Activated T-helper 1 cell treated with anti-CD3 and anti-CD28 coated beads, Interleukin-12 subunit alpha, Interleukin-12 subunit beta, Interleukin-2, Interleukin-4 antibody, amounts not matched to agents 30 ng/mL and 10 ng/mL and 1 ng/mL, durations not matched to agents 14 hours and 24 hours and 36 hours (primary cell): ENCODE measurements at places on chromosomes 12 and 14. TPM values are rescaled to one million over a fixed set of nuclear protein-coding genes. Genes with fewer than 3 reads are reported as not detected.

C3AR1 gene
- total RNA-seq, result 0.60 and 0.71 TPM in 2 replicates

STYK1 gene
- 0.34 TPM in 1 of 2 replicates, not detected in the other for total RNA-seq

KRT79 gene
- not detected in 2 replicates for total RNA-seq

RDH12 gene
- not detected in 2 replicates for total RNA-seq

ADIPOR2 gene
- 69.4 and 75.2 TPM in 2 replicates for total RNA-seq

CCDC175 gene
- total RNA-seq, result not detected in 2 replicates

DNA sequence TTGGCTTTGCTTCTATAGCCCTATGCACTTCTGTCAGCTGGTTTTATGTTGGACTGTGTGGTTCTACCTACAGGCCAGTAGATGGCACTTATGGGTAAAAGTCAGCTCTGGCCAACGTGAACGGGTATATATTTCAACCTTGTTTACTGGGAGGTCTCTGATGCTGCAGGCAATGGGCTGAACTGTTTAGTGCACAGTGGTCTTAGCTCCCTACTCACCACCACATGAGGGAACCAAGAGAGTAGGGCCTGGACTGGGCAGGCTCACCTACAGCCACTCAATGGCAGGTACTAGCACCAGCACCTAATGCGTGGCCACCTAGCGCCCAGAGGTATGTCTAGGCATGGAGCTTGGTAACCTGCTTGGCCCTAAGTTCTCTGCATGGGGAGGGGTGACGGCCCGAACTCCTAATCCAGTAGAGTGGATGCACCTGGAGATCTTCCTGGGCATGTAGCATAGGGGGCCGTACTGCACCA, 481.8 kb downstream of the TMEM117 start:
- DNase-seq, result no peak
- no peak overlapping the region for H3K4me3 ChIP-seq
- no peaks in the 10 kb centered on the region for H3K27me3 ChIP-seq
- no peaks in the 10 kb centered on the region for H3K36me3 ChIP-seq

GRCh38 chr12:26919216-26919555, 18.6 kb downstream of the INTS13 start:
- H3K27ac ChIP-seq, result no peak overlapping the region
- DNase-seq, result no peak
- no peak overlapping the region for H3K4me3 ChIP-seq
- peaks cover 37% of the 10 kb centered on the region for H3K36me3 ChIP-seq

- DNase-seq, result no peak
- H3K36me3 ChIP-seq, result no peaks in the 10 kb centered on the region
- no peak overlapping the region for H3K4me3 ChIP-seq
- H3K4me1 ChIP-seq, result no peaks in the 10 kb centered on the region
- H3K27me3 ChIP-seq, result peaks cover 2% of the 10 kb centered on the region
Observed at GRCh38 chr12:66048218-66048834, 82.2 kb downstream of the LLPH start.

- no peaks in the 10 kb centered on the region for H3K4me1 ChIP-seq
- H3K4me3 ChIP-seq, result no peak overlapping the region
- H3K27me3 ChIP-seq, result no peaks in the 10 kb centered on the region
- H3K27ac ChIP-seq, result no peak overlapping the region
Observed at GRCh38 chr12:125017801-125018200, 24.4 kb downstream of the BRI3BP start.

- H3K4me3 ChIP-seq, result no peak overlapping the region
- no peaks in the 10 kb centered on the region for H3K4me1 ChIP-seq
- H3K27ac ChIP-seq, result peak overlapping the region; percentile 31
- no peaks in the 10 kb centered on the region for H3K36me3 ChIP-seq
- no peak for DNase-seq
- peaks cover 66% of the 10 kb centered on the region for H3K27me3 ChIP-seq
Observed at GRCh38 chr12:114440270-114441038, 34.5 kb upstream of the TBX5 start.

- H3K27me3 ChIP-seq, result peaks cover 61% of the 10 kb centered on the region
- peaks cover 5% of the 10 kb centered on the region for H3K36me3 ChIP-seq
- no peak overlapping the region for H3K4me3 ChIP-seq
- no peak for DNase-seq
- H3K27ac ChIP-seq, result no peak overlapping the region
Observed at GRCh38 chr14:36665887-36666415, 4.3 kb downstream of the PAX9 start.

DNA sequence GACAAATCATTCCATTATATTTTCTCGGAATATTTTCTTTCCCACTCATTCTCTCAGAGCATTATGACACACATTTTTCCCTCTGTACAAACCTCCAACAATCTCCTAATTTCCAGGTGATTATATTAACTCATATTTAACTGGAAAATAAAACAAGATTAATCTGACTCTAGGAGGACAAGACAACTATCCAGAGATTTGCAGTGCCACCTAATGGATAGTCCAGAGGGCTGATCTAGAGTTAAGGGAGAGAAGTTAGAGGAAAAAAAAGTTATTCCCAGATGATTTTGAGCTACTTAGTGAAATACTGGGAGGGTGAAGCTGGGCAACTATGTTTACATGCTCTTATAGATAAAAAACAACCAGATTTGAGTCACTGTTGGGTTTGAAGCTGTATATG, 161.7 kb downstream of the ALX1 start:
- no peaks in the 10 kb centered on the region for H3K4me1 ChIP-seq
- no peaks in the 10 kb centered on the region for H3K27me3 ChIP-seq
- no peak for DNase-seq
- H3K36me3 ChIP-seq, result no peaks in the 10 kb centered on the region
- H3K4me3 ChIP-seq, result no peak overlapping the region
- H3K27ac ChIP-seq, result no peak overlapping the region

DNA sequence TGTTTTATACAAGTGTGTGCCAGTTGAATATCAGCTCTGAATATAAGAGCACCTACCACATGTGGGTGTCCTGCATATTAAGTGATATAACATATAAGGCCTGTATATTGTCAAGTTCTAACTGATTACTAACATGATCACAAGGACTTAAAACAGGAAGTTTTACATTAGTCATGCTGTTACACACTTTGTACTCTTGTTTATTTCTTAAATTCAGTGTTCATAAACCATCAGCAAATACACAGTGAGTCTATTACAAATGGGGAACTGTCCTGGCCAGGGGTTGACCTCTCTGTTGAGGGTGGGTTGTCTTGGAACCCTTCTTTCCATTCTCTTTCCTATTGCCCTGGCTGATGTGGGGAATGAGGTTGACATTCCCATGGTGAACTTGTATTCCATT, 19.1 kb downstream of the HELB start:
- H3K4me1 ChIP-seq, result peaks cover 25% of the 10 kb centered on the region
- H3K4me3 ChIP-seq, result no peak overlapping the region
- peaks cover 45% of the 10 kb centered on the region for H3K36me3 ChIP-seq
- no peak for DNase-seq
- H3K27me3 ChIP-seq, result no peaks in the 10 kb centered on the region

DNA sequence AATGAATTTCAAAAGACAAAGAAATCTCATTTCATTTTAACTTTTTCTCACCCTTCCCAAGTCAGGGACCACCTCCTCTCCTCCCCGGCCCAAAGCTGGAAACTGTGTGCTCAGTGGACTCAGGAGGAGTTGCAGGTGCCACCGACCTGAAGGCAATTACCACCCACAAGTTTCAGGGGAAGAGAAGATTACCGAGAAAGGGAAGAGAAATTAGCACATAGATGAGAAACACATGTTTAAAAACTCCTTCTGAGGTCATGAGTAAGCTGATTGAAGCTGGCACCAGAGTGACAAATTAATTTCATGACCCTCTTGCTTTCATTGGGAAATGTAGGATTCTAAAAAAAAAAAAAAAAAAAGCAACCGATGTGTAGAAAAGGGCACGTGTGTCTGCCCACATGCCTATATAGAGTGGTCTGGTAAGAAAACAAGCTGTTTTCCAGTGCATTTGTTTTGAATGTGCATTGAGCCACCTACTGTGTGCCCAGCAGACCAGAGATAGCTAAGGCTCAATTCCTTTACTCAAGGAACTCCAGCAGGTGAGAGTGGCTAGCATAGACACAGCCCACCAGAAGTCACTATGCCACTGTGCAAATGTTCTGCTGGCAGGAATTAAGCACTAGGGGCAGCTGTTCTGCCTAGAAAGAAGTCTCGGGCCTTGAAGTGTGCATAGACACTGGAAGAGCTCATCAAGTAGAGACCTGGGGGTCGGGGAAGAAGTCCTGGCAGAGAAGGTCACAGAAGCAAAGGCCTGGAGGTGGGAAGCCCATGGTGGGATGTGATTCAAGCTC, 30.5 kb downstream of the DPF3 start:
- DNase-seq, result no peak
- peaks cover 6% of the 10 kb centered on the region for H3K36me3 ChIP-seq
- no peak overlapping the region for H3K27ac ChIP-seq
- no peak overlapping the region for H3K4me3 ChIP-seq

GRCh38 chr12:121333747-121334146, 18.5 kb downstream of the ANAPC5 start:
- no peaks in the 10 kb centered on the region for H3K27me3 ChIP-seq
- no peak overlapping the region for H3K27ac ChIP-seq
- H3K4me3 ChIP-seq, result no peak overlapping the region
- no peak for DNase-seq
- peaks cover 26% of the 10 kb centered on the region for H3K36me3 ChIP-seq

DNA sequence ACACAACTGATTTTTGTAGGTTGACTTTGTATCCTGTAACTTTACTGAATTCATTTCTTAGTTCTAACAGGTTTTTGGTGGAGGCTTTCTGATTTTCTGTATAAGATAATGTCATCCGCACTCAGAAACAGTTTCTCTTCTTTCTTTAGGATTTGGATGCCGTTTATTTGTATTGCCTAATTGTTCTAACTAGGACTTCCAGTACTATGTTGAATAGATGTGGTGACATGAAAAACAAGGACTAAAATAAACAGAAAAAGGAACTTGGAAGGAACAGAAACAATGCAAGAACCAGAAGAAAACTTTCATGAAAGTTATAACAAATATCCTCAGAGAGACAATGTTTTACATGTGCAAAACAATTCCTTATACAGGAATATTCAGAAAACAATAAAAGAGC, 100.3 kb downstream of the GTF2A1 start:
- H3K36me3 ChIP-seq, result no peaks in the 10 kb centered on the region
- DNase-seq, result no peak

- no peaks in the 10 kb centered on the region for H3K4me1 ChIP-seq
- H3K4me3 ChIP-seq, result no peak overlapping the region
- no peaks in the 10 kb centered on the region for H3K36me3 ChIP-seq
- DNase-seq, result no peak
Observed at GRCh38 chr12:18400186-18400585, 138.9 kb downstream of the PIK3C2G start.
